Effector CD4-positive, alpha-beta T cell (primary cell): ENCODE measurements at places on chromosomes 12 and 14.
A peak's percentile ranks its signal among the peaks of the same experiment; 100 is the strongest.

GRCh38 chr14:88931321-88932110 is 107.1 kb downstream of the TTC8 start:
- DNase-seq, result no peak

GRCh38 chr12:107670999-107671643 is 14.5 kb upstream of the PWP1 start:
- DNase-seq, result no peak

- no peak for DNase-seq
These were observed 20.6 kb upstream of the CPM start for GRCh38 chr12:68953536-68953935.

DNA sequence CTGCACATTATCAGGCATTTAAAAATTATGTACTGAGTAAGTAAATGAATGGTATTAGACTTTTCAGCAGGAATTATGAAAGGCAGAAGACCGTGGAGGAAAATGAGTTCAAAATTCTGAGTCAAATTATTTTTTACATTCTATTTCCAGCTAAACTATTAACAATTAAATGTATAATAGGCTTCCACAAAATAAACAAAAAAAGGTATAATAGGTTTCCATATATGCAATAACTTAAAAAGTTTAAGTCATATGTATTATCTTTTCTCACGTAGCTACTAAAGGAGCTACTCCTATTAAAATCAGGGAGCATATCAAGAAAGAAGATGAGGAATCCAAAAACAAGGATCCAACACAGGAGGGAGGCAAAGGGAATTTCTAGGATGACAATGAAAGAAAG is 11.4 kb upstream of the VCPKMT start:
- no peak for DNase-seq

DNA sequence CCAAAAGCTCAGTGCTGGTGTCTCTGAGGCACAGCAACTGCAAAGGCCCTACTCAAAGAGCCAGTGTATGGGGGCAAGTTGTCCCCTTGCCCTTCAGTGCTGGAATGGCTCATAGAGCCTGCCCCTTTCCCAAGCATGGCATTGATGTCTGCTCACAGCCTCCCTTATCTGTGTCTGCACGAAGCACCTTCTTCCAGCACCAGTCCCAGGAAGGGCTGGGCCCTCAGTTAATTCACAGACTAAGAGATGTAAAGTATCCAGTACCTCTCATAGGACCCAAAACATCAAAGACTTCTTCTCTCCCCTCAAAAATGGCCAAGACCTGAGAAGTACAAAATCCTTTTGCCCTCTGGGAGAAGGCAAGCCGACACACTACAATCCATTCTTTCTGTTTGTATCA is 1.6 kb upstream of the CMAS start:
- no peak for DNase-seq

GRCh38 chr12:132056320-132056719 is 87.8 kb downstream of the DDX51 start:
- no peak for DNase-seq

GRCh38 chr14:101709533-101709881 is 52.0 kb upstream of the PPP2R5C start:
- DNase-seq, result no peak

- no peak for DNase-seq
These were observed 13.7 kb downstream of the DDX54 start for GRCh38 chr12:113171543-113171942.

GRCh38 chr14:97106166-97106565 is 309.0 kb downstream of the VRK1 start:
- DNase-seq, result no peak

GRCh38 chr14:103101963-103102688 is 7.6 kb downstream of the EXOC3L4 start:
- DNase-seq, result no peak

- no peak for DNase-seq
These were observed 14.2 kb downstream of the CABP1 start for GRCh38 chr12:120654656-120655055.

DNA sequence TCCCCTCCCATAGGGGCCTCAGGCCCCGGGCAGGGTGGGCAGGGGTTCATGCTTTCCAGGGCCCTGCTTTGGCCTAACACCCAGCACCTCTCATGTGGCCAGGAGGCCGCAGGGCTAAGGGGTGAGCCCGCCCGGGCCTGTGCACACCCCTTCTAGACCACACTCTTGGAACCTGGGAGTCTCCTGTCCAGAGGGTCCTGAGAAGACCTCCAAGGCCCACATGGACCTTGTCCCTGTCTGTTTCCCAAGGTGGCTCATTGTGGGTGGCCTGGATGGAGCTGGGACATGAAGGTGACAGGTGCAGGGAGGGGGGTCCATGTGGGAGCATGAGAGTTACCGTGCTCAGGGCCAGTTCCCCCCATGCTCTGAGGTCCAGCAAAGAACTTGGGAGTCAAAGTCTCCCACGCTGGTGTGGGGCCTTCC is 11.6 kb downstream of the DLK1 start:
- no peak for DNase-seq

DNA sequence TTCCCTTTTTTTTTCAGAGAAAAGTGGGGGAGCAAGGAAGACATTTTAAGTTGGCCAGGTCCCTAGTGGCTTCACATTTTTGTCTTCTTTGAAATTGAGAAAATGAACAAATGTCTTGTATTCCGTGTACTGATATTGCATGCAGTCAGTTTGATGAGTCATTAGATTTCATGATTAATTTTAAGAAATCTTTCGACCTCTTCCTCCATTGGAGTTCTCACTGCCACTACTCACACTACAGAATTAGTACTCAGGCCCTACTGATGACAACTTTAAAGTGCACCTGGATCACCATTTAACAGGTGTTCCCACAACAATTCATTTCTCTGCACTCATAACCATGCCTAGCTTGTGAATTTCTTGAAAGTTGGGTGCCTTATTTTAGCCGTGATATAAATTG is 50.5 kb downstream of the SAMD4A start:
- no peak for DNase-seq

GRCh38 chr14:103089386-103090335 is 4.9 kb upstream of the EXOC3L4 start:
- DNase-seq, result no peak

- peak; percentile 51 for DNase-seq
These were observed at the start of gene MAP1LC3B2 for GRCh38 chr12:116559162-116559935. Gene MAP1LC3B2, plus strand, starts transcription at chr12:116559381. Its CDS starts 16,562 bp downstream, at chr12:116575943.

GRCh38 chr12:105949391-105949790 is 189.4 kb downstream of the NUAK1 start:
- no peak for DNase-seq

- no peak for DNase-seq
These were observed 169.0 kb downstream of the ETNK1 start for GRCh38 chr12:22794017-22794416.

- no peak for DNase-seq
These were observed 9.1 kb downstream of the SLC38A1 start for GRCh38 chr12:46259713-46260112.

DNA sequence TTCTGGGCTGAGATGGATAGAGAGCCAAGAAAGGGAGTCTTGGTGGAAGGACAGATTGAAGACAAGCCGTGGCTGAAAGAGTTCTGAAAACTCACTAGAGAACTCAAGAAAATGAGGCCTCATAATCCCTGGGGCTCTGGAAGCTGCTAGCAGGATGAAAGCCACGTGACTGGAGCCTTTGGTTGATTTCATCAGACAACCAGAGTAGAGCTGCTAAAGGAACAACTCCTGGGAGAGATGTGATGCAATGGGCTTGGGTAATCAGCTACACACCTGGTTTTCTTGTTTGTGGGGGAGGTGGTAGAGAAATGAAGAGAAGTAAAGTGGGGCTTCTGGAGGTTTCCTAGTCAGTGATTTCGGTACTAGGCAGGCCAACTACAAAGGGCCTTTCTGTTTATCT is 13.4 kb downstream of the CSRNP2 start:
- DNase-seq, result no peak

DNA sequence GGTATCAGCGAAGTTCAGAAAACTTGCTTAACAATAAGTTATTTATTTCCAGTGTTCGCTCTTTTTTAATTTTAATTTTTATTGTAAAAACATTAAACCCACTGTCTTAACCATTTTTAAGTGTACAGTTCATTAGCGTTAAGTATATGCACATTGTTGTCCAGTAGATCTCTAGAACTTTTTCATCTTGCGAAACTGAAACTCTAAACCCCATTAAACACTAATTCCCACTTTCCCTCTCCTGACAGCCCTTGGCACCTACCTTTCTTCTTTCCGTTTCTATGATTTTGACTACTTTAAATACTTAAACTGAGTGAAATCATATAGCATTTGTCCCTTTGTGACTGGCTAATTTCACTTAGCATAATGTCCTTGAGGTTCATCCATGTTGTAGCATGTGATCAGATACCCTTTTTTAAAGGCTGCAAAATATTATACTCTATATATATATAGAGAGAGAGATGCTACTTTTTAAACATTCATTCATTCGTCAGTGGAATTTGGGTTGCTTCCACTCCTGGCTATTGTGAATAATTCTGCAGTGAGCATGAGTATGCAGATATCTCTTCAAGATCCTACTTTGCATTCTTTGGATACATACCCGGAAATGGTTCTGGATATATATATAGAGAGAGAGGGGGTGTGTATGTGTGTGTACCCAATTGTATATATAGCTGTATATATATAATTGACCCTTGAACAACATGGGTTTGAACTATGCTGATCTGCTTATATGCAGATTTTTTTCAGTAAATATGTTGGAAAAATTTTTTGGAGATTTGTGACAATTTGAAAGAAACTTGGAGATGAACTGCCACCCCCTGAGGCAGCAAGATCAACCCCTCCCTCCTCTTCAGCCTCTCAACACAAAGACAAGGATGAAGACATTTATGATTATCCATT is 74.7 kb upstream of the EVL start:
- no peak for DNase-seq

GRCh38 chr12:38788106-38788505 is 117.3 kb downstream of the CPNE8 start:
- DNase-seq, result no peak

- no peak for DNase-seq
These were observed 91.0 kb downstream of the FLRT2 start for GRCh38 chr14:85620947-85621346.

- DNase-seq, result no peak
These were observed 141.1 kb downstream of the CAND1 start for GRCh38 chr12:67410246-67410645.

DNA sequence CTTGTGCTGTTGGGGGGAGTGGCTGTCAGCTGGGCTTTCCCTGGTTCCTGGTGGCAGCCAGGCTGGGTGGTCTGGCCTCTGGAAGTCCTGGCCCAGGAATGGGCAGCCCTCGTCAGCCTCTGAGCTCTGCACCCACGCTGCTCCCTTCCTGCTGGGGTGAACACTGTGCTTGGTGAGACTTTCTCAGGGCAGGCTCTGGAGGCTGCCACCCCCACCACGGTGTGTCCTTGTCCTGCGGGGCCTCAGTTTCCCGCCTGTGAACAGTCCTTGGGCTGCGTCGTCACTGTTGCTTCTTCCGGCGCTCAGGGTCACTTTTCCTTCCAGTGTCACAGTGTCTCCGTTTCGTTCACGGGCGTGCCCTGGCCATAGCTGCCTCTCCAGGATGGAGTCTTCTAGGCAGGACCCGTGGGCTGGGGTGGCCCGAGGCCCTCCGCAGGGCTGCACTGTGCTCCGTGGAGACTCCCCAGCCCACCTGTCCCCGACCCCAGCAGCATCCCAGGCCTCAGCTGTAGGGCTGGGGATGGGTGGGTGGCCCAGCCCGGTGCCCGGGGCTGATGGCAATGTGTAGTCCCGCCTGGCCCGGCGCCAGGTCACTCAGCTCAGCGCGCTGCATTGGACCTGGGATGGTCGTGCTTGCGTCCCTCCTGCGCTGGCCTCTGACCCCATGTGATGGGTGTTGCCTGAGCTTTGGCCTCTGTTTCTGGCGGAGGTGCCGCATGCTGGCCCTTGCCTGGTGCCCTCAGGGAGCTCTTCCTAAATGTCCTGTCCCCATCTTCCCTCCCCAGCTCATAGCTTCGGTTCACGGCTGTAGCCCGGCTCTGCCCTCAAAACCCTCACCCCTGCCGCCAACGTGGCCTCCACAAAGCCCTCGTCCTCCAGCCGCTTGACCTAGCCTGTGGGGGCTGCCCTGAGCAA is 6.8 kb downstream of the KIF26A start:
- no peak for DNase-seq

- DNase-seq, result no peak
These were observed 18.1 kb upstream of the SGPP1 start for GRCh38 chr14:63745858-63746425.

DNA sequence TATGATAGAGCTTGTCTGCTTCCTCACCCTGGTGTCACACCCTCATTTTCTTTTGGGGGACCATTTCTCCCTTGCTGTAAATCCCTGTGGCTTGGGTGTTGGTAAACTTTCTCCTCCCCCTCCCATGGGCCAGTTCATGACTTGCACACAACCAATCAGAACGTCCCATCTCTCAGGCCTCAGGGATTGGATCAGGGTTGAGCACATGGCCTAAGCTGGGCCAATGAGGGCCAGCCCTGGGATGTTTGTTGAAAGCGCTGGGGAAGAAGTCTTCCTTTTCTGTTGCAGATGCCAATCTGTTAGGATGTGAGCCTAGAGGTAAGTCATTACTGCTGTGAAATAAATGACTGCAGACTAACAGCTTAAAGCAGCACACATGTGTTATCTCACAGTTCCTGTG is 136.7 kb downstream of the AACS start:
- DNase-seq, result no peak

GRCh38 chr14:87797001-87797400 is 196.0 kb downstream of the GALC start:
- no peak for DNase-seq

GRCh38 chr12:55675666-55676065 is 32.0 kb downstream of the ITGA7 start:
- DNase-seq, result no peak

GRCh38 chr12:7346551-7347225 is 42.8 kb downstream of the ACSM4 start:
- DNase-seq, result no peak

- DNase-seq, result no peak
These were observed 98.9 kb downstream of the EGLN3 start for GRCh38 chr14:33851931-33852330.

GRCh38 chr14:92340071-92340470 is 17.1 kb downstream of the SLC24A4 start:
- no peak for DNase-seq

DNA sequence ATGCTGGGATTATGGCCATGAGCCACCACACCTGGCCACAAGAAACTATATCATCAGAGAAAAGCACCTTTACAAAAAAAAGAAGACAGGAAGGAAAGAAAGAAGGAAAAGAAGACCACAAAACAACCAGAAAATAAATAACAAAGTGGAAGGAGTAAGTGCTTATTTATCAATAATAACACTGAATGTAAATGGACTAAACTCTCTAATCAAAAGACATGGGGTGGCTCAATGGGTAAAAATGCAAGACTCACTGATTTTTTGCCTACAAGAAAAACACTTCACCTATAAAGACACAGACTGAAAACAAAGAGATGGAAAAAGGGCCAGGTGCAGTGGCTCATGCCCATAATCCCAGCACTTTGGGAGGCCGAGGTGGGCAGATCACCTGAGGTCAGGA is 65.7 kb downstream of the MAPKAPK5 start:
- DNase-seq, result no peak

GRCh38 chr14:90674043-90674670 is 142.1 kb downstream of the TTC7B start:
- no peak for DNase-seq

- no peak for DNase-seq
These were observed 6.5 kb downstream of the AHNAK2 start for GRCh38 chr14:104971447-104972240.
